GM12878 (cell line): ENCODE measurements at places on chromosomes 6 and 20. TPM values are rescaled to one million over a fixed set of nuclear protein-coding genes. Genes with fewer than 3 reads are reported as not detected.

The TFAP2A gene
- total RNA-seq: 0.21 and 0.46 TPM in 2 replicates

The KHDRBS2 gene
- total RNA-seq: not detected in 2 replicates

The RNF144B gene
- total RNA-seq: 0.18 and 0.58 TPM in 2 replicates

The EFCAB8 gene
- 0.05 and 0.18 TPM in 2 replicates for total RNA-seq

The MOG gene
- total RNA-seq: not detected in 2 replicates

The SMLR1 gene
- total RNA-seq: 0.08 and 0.10 TPM in 2 replicates

The MLN gene
- total RNA-seq: not detected in 2 replicates

The HELZ2 gene
- 33.3 and 36.9 TPM in 2 replicates for total RNA-seq

The CALHM5 gene
- total RNA-seq: not detected in 2 replicates

The SLC4A11 gene
- total RNA-seq: 1.9 and 2.3 TPM in 2 replicates

The NANP gene
- total RNA-seq: 4.6 and 5.1 TPM in 2 replicates

The PLEKHG1 gene
- total RNA-seq: 7.3 and 8.3 TPM in 2 replicates

The COL21A1 gene
- total RNA-seq: not detected in 2 replicates

DNA sequence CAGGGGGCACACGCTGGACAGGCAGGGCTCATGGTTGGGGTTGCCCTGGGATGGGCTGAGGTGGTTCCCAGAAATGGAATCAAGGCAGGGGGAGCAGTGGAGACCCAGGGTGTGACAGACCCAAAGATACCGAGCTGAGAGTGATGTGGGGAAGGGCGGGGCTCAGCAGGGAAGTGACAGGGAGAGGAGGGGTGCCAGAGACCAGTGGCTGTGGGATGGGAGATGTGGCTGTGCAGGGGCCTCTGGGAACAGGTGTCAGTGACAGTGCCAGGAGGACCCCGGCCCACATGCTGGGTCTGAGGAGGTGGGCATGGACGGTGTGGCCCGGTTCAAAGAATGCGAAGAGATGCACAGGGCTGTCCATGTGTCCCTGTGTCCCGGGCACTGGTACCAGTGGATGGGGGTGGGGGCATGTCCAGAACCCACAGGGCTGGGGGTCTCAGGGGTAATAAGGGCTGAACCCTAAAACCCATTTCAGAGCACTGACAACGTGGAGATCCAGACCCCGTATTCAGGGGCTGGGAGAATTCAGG is 1.0 kb downstream of the CABLES2 start:
- no peak for DNase-seq

DNA sequence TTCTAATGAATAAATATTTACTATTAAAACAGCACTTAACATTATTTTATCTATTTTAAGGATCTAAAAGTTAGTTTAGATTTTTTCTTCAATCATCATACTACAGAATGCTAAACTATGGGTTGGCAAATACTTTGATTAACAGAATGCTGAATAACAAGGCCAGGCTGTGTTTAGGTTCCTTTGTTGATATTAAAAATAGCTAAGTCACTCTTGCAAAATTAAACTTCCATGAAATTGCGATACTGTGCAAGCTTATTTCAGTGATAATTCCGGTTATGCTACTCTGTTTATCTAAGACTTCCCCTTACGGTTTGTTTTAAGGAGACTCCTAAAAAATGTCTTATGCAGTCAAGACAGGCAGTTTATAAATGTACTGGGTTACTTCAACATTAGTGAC is 2.8 kb downstream of the RNF24 start:
- no peak for DNase-seq

- DNase-seq: no peak
Measured at GRCh38 chr6:127367023-127367375, 23.6 kb upstream of the ECHDC1 start.

DNA sequence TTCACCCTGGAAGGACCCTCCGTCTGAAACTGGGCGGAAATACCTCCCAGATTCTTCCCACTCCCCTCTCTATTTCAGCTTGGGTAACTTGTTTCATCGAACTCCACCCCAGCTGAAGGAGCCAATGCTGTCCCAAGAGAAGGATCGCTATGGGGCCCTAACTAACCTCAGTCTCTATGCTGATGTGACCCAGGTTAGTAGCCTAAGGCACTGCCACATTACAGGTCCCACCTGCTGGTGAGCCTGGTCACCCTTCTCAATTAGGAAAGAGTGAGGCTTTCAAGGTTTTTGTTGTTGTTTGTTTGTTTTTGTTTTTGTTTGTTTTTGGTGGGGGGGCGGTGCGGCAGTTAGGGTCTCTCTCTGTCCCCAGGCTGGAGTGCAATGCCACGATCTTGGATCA is 168.4 kb downstream of the OR2B2 start:
- DNase-seq: no peak

GRCh38 chr6:41278699-41279405 is 7.6 kb downstream of the TREM1 start:
- no peak for DNase-seq

- no peak for DNase-seq
Measured at GRCh38 chr6:20211037-20211940, 980 bp downstream of the MBOAT1 start.

DNA sequence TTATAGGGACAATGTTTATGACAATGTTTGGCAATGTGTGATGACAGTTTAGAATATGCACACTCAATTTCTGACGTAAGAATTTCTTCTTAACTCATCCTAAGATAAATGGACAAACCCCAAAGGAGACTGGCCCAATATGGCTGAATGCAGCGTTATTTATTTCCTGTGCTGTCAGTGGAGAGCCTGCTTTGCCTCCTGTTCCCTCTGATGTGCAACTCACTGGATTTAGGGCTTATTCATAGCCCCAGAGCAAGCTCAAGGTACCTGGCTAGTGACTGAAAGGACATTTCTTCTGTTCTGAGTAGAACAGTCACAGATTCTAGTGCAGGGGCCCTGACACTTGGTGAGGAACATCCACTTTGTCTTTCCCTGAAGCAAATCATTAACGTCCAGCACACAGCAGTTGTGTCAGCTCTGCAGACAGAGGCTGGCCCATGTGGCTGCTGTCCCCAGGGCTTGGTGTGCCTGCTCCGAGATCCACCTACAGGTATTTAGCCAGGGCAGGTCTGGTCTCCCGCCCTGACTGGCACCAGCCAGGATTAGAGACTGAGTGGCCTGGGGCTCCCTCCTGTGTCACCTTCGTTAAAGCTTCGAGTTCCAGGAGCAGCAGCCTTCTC is 64.8 kb downstream of the FARS2 start:
- DNase-seq: no peak

DNA sequence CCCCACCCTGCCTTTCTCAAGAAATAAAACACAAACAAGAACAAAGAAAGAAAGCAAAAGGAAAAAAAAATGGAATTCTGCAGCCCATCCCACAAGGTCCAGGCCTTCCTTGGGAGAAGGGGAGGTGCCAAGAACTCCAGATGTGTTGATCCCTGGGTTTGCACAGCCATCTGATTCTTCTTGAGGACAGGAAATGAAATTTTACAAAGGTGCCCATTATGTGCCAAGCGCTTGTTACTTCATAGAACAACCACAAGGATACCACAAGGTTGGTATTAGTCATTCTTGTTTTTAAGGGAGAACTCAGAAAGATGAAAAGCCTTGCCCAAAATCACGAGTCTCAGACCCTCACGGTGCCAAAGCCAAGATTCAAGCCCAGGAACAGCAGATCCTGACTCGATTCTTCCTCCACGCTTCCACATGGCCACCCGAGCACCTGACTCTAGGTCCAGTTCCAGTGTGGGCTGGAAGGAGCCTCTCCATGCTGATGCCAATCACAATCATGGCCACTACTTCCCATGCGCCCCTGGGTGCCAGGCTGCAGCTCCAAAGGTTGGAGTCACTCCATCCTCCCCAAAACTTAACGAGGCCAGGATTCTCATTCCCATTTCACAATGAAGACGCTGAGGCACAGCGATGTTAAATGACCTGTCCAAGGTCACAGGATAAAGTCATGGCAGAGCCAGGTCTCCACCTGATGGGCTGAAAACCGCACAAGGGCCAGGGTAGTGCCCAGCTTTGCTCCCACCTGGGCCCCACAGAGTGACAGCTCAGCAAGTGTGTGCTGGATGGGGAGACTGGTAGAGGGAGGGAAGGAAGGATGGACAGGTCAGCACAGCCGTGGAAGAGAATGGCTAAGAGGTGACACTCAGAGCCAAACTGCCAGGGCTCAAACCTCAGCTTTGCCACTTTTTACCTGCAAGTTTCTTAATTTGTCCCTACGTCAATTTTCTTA is 66.7 kb upstream of the TOP1 start:
- DNase-seq: no peak

DNA sequence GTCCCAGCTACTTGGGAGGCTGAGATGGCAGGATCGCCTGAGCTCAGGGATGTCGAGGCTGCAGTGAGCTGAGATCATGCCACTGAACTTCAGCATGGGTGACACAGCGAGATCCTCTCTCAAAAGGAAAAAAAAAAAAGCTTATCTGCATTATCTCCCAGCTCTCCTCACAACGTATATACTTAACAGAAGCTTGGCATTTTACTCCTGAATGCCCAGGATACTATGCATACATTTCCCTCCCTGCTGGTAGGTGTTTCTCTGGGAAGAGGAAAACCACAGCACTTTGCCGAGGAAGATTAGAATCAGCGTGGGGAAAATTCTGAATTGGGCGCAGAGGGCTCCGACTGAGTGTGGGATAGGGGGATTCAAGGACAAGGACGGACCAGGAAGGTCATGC is 800.6 kb downstream of the DHX35 start:
- DNase-seq: no peak

DNA sequence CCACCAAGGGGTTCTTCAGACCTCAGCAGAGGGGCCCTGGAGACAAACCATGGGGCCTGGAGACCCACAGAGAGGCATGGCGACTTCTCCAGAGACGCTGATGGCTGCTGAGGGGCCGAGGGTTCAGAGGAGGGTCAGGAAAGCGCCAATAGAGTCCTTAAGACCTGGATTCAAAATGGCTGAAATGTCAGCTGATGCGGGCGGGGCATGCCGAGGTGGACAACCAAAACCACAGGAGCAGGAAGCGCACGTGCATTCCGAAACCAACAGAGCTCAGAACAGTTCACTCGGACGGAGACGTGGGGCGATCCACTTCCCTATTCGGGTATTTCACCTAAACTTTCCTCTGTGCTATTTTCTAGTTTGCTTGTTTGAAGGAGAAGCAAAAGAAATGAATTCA is 99.9 kb upstream of the RIN2 start:
- DNase-seq: peak; percentile 48

- no peak for DNase-seq
Measured at GRCh38 chr20:517221-517620, 26.4 kb downstream of the CSNK2A1 start.

DNA sequence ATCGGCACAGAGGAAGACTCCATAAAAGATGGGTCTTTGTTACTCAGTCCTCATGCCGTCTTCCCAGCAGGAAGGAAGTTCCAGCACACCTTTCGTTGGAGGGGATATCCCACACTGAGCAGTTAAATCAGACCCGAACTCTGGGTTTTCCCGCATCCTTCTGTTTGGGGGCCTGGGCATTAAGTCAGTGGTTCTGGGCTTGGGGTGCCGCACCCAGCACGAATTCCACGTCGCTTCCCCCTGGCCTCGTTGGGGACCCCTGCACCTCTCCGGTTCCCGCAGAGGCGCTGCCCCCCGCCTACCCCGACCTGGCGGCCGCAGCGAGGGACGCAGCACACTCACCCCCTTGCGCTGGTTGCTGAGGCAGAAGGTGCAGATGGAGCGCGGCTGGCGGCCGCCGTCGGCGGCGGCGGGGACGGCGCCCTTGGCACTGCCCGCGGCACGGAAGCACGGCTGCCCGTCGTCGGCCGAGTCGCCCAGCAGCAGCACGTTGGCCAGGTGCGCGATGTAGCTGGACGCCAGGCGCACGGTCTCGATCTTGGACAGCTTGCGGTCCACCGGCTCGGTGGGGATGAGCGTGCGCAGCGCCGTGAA is 641 bp downstream of the TCF15 start:
- no peak for DNase-seq

DNA sequence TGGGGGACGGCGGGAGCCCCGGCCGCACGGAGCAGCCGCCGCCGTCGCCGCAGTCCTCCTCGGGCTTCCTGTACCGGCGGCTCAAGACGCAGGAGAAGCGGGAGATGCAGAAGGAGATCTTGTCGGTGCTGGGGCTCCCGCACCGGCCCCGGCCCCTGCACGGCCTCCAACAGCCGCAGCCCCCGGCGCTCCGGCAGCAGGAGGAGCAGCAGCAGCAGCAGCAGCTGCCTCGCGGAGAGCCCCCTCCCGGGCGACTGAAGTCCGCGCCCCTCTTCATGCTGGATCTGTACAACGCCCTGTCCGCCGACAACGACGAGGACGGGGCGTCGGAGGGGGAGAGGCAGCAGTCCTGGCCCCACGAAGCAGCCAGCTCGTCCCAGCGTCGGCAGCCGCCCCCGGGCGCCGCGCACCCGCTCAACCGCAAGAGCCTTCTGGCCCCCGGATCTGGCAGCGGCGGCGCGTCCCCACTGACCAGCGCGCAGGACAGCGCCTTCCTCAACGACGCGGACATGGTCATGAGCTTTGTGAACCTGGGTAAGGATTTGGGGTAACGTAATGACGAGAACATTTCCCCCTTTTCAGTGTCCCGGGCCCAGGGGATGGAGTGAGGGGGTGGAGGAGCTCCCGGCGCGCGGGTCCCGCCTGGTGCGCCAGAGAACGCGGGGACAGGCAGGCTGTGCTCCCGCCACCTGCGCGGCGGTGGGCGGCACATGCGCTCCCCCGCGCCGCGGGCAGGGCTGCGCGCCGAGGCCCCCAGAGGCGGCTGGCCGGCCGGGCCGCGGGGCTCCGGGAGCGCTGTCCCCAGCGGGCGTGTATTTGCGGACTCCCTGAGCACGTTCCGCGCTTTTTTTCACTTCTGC is 1.4 kb downstream of the BMP6 start:
- DNase-seq: no peak

GRCh38 chr6:33963136-33963750 is 159.4 kb upstream of the MLN start:
- no peak for DNase-seq

DNA sequence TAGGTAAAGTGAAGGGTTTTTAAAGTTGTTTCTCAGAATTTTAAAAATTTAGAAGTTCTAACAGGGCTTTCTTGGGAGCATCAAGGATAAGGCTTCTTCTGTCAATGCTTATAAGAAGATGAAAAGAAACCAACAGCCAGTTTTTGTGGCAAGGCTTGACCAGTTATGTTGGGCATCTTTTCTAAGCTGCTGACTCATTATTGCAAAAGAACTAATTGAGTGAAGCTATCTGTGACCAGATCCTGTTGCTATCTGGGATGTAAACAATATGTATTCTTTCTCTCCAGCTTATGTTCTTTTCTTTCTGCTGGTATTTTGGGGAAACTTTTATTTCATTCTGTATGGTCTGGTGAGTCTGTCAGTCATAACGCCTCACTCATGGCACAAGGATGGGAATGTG is 643.8 kb downstream of the HDGFL1 start:
- DNase-seq: no peak

DNA sequence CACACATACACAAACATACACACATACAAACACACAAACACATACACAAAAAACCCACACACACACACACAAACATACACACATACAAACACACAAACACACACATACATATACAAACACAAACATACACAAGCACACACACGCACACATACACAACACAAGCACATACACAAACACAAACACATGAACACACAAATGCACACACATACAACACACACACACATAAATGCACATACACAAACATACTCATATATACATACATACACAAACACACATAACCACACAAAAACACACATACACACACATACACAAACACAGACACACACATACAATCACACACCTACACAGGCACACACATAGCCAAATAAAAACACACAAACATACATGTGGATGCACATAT is 30.3 kb upstream of the THBS2 start:
- DNase-seq: no peak
